ENCODE measurements at places on chromosomes 13 and 19. TPM values are rescaled to one million over a fixed set of nuclear protein-coding genes. Genes with fewer than 3 reads are reported as not detected.

PSPN gene
- 3.0 TPM for total RNA-seq

- no peak for DNase-seq
- H3K27me3 ChIP-seq: no peaks in the 10 kb centered on the region
- no peaks in the 10 kb centered on the region for H3K4me1 ChIP-seq
Measured at GRCh38 chr13:112821340-112822055, 131.7 kb downstream of the ATP11A start.

RFPL4A gene
- not detected for total RNA-seq

DNA sequence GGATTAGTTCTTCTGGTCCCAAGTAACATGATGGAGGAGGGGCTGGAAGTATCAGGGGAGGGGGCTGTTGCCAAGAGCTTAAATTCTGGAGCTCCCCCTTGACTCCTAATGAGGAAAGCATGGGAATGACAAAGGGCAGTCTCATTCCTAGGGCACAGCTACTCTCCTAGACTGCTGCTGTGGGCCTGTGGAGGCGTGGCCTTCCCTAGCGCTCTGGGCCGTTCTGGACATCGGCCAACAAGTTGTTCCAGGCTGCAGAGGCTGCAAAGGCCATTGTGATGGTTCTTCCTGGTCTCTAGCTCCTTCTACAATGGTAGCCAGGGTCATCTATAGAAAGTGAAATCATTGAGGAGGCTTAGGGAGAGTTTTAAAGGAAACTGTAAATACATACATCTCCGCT, 916.6 kb downstream of the DIAPH3 start:
- H3K27ac ChIP-seq: no peak overlapping the region
- no peak overlapping the region for H3K4me3 ChIP-seq
- no peaks in the 10 kb centered on the region for H3K36me3 ChIP-seq
- no peak for DNase-seq

All from astrocyte (in vitro differentiated cells and primary cell).